ENCODE measurements at places on chromosomes 3 and 15. TPM values are rescaled to one million over a fixed set of nuclear protein-coding genes. Genes with fewer than 3 reads are reported as not detected.

Gene FSIP1
- 0.36 TPM for total RNA-seq

Gene FGD5
- 0.71 TPM for total RNA-seq

Gene P3H2
- not detected for total RNA-seq

Gene RAB43
- total RNA-seq: 61.9 TPM

Gene EMC7
- 45.6 TPM for total RNA-seq

Gene GRK7
- not detected for total RNA-seq

Gene MEIS2
- not detected for total RNA-seq

Gene DNASE1L3
- not detected for total RNA-seq

Gene CCDC39
- total RNA-seq: not detected

Gene C3orf22
- total RNA-seq: not detected

Gene DNAH12
- 0.08 TPM for total RNA-seq

All from activated naive CD4-positive, alpha-beta T cell treated with anti-CD3 and anti-CD28 coated beads, Interleukin-2, amount 10 ng/mL, durations not matched to agents 5 hours and 36 hours (primary cell).